ENCODE measurements at places on chromosomes 6 and 20.
A peak's percentile ranks its signal among the peaks of the same experiment; 100 is the strongest.

DNA sequence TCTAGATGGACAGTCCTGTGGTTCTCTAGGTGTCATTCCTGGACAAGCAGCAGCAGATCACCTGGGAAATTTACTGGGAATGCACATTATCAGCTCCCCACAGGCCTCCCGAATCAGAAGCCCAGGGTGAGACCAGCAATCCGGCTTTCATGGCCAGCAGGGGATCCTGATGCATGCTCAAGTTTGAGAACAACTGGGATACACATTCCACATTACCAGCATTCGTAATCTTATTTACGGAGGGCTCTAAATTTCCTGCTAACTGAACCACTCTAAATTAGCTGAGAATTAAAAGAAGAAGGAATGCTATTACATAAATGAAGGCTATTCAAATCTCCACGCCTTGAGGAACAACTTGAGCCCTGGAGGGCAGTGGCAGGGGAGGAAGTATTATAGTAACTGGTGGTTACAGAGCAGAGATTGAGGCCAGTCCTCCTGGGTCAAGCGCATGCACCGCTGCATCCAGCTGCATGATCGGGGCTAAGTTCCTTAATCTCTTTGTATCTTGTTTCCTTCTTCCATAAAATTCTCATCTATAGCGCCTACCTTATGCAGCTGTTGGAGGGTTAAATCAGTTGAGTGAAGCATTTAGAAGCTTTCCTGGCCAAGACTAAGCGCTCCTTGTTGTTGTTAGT lies 403.7 kb downstream of the CDH26 start:
- DNase-seq, result no peak

- no peak for DNase-seq
These were observed 49.5 kb upstream of the CCDC167 start for GRCh38 chr6:37549154-37549553.

DNA sequence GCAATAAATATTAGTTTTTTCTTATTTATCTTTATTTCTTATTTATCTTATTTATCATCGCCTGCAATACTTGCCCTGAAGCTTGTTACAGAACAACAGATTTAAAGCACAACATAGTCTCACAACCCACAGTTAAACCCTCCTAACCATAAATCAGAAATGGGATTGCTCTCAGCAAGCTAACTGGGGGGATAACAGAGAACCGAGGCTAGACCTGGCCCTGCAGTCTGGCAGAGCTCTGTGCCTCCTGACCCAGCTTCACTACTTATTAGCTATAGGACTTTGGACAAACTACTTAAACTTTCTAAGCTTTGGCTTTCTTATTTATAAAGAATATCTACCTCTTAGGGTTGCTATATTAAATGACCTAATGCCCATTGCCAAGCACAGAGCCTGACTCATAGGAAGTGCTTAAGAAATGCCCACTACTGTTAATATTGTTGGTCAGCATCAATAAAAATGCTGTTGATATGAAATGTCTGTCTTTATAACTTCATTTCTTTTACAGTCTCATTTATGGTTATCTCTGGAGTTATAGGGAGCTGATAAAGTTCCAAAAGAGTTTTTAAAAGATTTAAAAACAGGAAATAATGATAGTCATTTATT lies 87.9 kb upstream of the BEND6 start:
- peak; percentile 61 for DNase-seq

GRCh38 chr20:49937027-49937929 lies 1.1 kb downstream of the RNF114 start:
- DNase-seq, result no peak

- no peak for DNase-seq
These were observed 7.8 kb downstream of the IP6K3 start for GRCh38 chr6:33738879-33739278.

DNA sequence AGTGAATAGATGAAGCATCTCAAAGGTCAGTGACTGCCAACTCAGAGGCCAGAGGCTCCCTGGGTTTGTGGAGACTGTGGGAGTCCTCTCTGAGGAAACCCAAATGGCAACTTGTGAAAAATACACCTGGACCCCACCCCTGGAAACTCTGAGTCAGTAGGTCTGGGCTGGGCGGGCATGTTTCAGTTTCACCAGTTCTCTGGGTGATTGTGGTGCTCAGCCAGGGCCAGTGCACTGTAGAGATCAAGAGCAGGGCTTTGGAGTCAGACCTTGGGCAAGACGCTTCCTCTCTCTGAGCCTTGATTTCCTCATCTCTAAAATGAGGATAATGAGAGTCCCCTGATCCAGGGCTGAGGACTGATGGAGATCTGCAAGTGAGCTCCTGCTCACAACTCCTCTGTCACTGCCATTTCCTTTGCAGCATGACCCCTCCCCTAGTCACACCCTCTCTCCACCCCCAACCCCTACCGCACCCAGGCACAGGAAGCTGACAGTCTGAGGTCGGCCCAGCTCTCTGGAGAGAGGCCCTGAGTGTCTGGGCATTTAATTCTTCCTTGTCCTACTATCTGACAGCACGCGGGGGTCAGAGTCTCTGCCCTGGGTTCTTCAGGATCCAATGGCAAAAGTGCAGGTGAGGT lies 5.1 kb downstream of the DEF6 start:
- peak; percentile 7 for DNase-seq

DNA sequence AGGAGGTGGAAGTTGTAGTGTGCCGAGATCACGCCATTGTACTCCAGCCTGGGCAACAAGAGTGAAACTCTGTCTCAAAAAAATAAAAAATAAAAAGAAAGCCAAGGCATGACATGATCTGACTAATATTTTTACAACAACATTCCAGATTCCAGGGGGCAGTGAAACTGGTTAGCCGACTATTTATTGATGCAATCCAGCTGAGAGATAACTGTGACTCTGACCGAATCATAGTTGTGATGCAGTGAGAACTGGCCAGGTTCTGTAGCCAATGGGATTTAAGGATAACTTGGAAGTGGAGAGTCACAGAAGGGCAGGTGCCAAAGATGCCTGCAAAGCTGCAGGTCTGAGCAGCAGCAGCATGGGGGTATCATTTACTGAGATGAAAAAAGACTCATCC lies 82.9 kb upstream of the TSHZ2 start:
- peak; percentile 84 for DNase-seq

GRCh38 chr6:144990784-144991183 lies 705.6 kb downstream of the UTRN start:
- DNase-seq, result no peak

DNA sequence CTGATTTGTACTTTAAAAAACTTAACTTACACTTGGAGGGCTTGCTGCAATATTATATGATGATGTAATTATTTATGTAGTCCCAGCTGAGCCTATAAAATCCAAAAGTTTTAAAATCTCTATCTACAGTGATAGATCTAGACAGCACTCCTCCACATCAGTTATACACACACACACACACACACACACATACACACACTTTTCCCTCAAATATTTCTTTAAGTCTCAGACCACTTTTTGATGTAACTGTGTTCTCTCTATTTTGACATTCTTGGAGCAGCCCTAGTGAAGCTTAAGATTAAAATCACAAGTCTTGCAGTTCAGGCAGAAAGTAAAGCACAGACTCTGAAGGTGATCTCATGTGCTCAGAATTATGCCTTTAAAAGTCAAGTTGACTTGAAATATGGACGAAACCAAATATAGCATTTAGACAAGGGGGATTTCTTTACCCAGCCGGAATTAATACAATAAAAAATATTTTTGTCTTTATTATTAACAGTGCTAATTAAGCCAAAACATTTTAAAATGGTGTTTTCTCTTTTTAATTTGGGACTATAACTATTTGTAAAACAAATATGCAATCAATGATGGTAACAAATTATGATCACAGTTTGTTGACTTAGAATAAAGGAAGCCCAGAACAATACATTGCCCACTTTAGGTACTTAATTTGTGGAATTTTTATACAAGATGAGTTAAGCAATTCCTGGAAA lies 63.5 kb upstream of the TMEM30A start:
- no peak for DNase-seq

GRCh38 chr6:151240791-151241642 lies 1.2 kb downstream of the AKAP12 start:
- DNase-seq, result peak; percentile 67

- DNase-seq, result no peak
These were observed 283.4 kb downstream of the HAO1 start for GRCh38 chr20:7656687-7657467.

GRCh38 chr6:166851911-166852310 lies 104.4 kb downstream of the RNASET2 start:
- DNase-seq, result no peak

- peak; percentile 55 for DNase-seq
These were observed 175.7 kb downstream of the ALDH8A1 start for GRCh38 chr6:134774201-134774638.

DNA sequence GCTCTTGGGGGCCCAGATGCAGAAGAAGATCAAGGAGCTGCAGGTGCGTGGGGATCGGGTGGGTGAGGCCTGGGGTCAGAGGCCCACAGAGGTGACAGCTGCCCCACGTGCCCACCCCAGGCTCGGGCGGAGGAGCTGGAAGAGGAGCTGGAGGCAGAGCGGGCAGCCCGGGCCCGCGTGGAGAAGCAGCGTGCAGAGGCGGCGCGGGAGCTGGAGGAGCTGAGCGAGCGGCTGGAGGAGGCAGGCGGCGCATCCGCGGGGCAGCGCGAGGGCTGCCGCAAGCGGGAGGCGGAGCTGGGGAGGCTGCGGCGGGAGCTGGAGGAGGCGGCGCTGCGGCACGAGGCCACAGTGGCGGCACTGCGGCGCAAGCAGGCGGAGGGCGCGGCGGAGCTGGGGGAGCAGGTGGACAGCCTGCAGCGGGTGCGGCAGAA lies 41.5 kb downstream of the MYH7B start:
- peak; percentile 29 for DNase-seq

DNA sequence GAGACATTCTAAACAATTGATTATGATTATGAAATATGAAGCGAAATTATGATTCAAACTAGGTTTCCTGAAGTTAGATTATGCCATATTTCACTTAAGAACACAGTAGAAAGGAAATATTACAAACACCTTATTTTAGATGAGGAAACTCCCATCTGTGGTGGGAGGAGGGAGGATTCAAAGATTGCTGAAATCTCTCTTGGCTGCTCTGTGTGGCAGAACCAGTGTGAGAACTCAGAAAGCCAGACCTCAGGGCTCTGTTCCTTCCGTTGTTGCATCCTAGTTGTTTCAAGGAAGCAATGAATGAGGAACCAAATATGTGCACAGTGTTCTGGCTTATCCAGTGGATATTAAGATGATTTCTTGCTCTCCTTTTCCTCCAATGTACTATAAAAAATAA lies 2.1 kb downstream of the TAAR5 start:
- no peak for DNase-seq

DNA sequence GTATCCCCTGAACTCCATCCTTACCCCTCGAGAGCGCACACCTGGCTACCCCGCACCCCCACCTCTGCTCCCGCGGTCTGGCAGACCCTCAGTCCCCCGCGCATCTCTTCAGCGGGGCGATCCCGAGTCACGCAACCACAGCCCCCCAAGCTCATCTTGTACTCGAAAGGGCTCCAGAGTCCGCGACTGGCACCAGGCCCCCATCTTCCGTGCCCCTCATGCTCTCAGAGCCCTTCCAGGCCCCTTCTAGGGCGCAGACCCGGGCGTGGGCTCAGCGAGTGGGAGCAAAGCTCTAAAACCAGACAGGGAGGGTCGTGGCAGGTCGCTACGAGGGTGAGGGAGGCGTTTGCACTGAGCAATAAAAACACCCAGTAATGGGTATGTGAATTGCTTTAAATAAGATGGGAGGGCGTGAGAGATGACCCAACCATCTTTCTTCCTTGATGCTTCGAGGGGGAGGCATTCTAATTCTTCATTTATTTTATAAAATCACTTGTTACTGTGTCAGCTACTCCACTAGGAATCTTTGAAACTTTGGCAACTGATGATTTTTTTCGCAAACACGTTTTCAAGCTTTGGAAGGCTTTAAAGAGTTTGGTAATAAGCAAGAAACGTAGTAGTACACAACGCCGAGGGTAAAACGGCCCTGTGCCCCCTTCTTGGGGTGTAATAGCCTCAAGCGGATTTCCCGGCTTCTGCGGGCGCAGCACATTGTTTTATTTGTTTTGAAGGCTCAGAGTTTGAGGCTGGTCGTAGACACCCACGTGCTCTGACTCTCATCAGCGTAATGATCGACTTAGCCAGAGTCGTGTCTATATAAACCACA lies 42.6 kb upstream of the SUPT3H start:
- DNase-seq, result peak; percentile 91

DNA sequence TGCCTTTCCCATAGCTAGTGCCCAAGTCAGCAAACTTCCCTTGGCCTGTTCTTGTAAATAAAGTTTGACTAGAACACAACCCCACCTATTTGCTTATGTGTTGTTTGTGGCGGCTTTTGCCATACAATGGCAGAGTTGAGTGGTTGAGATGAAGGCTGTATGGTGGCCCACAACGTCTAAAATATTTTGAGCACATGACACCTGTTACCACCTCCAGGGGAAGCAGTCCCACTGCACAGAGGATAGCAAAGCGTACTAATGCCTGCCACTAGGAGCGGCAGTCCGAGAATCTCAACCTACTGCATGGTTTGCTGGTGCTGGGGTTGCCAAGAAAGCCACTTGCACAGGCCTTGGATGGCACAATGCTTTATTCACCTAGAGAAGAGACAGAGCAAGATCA lies 58.6 kb downstream of the TGM2 start:
- no peak for DNase-seq

GRCh38 chr6:80319196-80319595 lies 212.7 kb downstream of the BCKDHB start:
- peak; percentile 47 for DNase-seq

DNA sequence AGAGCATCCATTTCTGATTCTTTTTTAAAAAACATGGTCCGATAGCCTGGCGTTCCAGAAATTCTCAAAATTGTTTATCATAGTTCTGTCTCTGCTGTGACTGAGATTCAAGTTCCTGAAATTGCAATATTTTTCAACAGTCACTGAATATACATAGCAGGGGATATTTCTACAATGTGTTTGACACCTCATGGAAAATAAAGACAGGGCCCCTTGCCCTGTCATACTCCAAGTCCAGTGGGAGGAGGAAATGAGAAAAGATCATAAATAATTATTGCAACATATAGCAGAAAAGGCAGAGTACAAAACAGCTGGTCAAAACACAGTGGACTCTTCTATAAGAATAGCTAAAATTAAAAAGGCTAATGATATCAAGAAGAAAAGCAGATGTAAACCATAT lies 234.8 kb upstream of the SPTLC3 start:
- DNase-seq, result no peak

GRCh38 chr6:14635195-14635594 lies 517.6 kb downstream of the CD83 start:
- no peak for DNase-seq

DNA sequence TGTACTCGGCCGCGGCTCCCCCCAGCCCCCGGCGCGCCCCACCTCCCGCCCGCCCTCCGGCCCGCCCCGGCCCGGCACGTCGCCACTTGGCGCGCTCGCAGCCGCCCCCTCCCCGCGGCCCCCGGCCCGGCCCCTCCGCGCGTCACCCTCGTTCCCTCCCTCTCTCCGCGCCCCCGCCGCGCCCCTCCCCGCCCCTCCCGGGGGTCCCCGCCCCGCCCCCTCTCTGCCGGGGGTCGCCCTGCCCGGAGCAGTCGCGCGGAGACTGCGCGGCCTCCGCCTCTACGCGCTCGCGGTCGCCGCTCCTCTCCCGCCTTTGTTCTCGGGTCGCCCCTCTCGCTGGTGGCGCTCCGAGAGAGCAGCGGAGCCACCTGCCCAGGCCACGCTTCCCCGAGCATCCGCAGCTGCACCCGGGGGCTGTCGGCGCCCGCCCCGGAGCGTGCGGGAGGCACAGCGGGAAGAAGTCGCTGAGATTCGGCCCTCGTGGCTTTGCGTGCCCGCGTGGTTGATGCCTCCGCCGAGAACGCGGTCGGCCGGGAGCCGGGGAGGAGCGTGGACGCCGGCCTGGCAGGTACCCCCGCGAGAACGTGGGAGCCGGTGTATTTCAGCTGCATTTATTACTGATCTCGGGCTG lies at the start of gene PHF10:
TSS of gene PHF10 (minus strand) at position 7 of the 631 bp plus-strand sequence. CDS start 569 bp downstream, outside the sequence.
- no peak for DNase-seq
